NCI-H2029 (cell line): ENCODE measurements at places on chromosomes 5 and 9.

DNA sequence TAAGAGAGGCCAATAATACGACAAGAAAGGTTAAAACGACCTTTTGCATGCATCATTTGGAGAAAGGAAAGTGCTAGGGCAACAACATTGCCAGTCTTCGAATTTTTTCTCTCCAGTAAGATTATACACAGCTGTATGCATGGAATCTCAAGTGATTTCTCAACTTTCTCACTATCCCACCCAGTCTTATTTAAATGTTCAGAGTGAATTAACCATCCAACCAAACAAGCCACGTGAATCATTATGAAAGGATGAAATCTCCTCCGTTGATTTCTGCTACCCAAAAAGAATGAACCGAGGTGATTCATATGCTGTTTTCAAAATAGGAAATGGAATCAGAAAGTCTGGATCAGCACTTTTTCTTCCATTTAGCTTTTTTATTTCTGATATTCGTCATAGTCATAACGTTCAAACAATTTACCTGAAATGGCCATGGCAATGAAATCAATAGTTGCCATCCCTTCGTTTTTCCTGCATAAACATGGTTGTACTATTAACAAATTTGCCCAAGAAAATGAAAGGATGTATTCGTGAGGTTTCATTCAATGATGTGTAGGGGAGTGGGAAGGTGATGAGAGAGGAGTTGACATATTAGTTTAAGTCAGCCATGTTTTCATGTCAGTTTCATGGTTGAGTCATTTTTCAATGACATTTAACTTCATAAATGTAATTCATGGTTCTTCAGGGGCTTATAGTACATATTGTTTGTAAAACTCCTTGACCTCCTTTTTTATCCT lies 170.9 kb upstream of the WWC1 start:
- no peak for DNase-seq

DNA sequence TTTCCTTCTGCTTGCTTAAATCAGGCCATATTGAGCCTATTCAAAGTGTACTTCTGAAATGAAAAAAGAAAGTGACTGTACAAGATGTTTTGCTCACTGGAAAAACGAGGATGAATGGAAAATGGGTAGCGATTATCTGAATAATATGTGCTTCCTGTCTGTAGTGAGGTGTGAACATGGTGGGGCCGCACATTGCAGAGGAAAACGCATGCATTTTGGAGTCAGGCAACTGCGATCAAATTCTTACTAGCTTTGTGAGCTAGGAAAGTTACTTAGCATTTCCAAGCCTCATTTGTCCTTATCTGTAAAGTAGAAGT lies 73.0 kb upstream of the PRSS3 start:
- DNase-seq: no peak

DNA sequence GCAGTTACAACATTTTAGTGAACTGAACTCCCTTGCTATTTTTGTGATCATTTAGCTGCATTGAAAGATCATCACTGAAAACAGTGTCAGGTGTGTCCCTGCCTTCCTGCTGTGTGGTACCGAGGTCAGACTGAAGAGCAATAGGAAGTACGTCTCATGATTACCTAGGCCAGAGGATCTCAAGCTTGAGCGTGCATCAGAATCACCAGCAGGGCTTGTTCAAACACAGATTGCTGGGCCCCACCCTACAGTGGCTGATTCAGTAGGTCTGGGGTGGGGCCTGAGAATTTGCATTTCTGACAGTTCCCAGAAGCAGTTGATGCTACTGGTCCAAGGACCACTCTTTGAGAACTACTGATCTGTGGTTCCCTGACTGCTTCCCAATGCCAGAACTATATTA lies 159.6 kb downstream of the ACTL7B start:
- no peak for DNase-seq

GRCh38 chr9:76751001-76751400 lies 13.2 kb upstream of the PCA3 start:
- no peak for DNase-seq

- no peak for DNase-seq
Measured at GRCh38 chr9:6029604-6030274, 14.3 kb upstream of the RANBP6 start.

DNA sequence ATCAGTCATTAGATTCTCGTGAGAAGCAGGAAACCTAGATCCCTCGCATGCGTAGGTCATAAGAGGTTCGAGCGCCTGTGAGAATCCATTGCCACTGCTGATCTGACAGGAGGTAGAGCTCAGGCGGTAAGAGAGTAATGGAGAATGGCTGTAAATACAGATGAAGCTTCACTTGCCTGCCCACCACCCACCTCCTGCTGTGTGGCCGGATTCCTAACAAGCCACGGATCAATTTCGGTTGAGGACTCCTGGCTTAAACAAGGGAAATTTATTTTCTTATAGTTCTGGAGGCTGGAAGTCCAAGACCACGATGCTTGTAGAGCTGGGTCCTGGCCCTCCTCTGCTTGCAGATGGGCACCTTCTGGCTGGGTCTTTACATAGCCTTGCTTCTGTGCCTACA lies 200.4 kb downstream of the PCSK5 start:
- DNase-seq: no peak

GRCh38 chr5:14676320-14676719 lies 11.8 kb downstream of the OTULIN start:
- no peak for DNase-seq

DNA sequence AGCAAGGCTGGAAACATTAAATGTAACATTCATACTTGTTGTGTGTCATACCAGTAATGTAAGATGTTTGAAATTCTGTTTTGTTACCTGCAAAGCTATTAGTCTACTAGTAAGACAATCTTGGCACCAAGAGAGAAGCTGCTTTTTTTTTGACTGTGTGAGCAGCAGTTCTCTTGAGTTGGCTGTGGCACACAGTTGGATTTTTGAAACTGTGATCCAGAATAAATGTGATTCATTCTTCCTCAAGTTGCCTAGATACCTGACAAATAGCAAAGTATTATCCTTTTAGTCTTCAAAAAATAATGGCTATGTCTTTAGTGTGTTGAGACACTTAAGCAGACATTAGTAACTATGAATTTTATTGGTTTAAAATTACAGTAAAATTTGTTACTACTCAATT lies 57.2 kb upstream of the HAPLN1 start:
- no peak for DNase-seq

- no peak for DNase-seq
Measured at GRCh38 chr5:67190861-67191260, 5.7 kb downstream of the CD180 start.

DNA sequence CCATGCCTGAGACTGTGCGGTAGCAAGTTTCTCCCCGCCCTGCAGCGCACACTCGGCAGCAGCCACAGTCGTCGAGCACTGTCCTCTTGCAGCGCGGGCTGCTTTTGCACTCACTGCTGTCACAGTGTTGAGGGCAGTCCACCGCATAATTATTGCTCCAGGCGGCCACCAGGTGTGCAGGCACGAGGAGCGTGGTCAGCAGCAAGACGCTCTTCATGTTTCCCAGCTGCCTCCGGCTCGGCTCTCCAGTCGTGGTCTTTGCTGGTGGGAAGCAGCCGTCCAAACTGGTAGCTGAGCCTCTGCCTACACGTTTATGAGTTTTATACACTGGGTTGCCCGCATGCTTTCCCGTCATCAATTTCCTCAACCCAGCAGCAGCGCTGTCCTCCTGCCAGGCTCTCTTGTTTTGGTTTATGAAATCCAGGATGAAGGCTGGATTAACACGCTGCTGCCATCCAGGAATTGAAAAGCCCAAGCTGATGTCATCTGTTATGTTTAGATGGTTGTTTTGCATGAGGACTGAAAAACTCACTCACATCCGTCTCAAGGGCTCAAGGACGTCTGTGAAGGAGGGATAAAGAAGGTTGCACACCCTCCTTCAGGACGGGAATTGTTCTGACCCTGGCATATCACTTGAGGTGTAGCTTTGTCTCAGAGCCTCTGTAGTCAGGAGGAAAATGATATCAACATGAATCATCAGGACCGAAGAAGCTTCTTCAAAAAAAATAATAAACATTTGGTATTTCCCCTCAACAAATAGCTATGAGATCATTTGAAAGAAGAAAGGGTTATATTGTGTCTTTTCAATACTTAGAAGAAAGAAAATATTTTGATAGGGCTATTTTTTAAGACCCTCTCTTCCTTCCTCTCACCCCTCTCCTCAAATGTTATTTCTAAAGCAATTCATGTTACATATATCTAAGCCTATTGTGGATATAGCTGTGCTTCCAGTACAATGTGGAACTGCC lies at the start of gene ESM1:
TSS of gene ESM1 (minus strand) at position 293 of the 968 bp plus-strand sequence. CDS start at position 217, 76 bp downstream.
- peak; percentile 50 for DNase-seq

- no peak for DNase-seq
Measured at GRCh38 chr5:45225571-45226031, 416.9 kb downstream of the MRPS30 start.

DNA sequence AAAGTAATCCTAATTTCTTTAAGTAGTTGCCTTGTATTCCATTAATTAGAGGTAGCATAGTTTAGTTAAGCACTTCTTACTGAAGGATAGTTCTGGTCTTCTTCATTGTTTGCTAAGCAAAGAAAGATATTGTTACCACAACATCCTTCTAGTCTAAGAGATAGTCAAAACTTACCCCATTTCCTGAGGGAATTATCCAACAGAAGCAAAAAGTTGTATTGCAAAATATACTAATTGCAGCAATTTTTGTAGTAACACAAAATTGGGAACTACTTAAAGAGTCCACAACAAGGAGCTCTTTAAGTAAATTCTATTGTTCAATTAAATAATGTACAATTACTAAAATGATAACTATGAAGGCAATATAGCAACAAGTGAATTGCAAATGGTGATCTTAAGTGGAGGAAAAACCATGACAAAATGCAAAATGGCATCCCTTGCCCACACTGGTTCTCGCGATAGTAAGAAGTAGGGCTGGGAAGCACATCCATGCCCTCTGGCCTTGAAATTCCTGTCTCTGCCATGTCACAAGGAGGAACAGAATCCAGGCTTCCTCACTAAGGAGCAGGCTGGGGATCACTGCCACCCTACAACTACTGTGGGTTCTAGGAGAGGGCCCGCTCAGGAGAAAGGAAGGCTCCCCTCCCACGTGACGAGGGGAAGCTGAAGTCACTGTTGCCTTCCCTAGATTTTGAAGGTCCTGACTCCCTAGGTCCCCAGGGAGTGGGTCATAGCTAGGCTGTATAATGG lies 23.3 kb upstream of the MEGF9 start:
- no peak for DNase-seq

GRCh38 chr9:78821126-78821822 lies 524.3 kb downstream of the PSAT1 start:
- peak; percentile 14 for DNase-seq

- DNase-seq: no peak
Measured at GRCh38 chr9:127116088-127116726, 6.2 kb downstream of the ANGPTL2 start.

GRCh38 chr5:50856401-50857119 lies 190.1 kb downstream of the PARP8 start:
- DNase-seq: no peak

DNA sequence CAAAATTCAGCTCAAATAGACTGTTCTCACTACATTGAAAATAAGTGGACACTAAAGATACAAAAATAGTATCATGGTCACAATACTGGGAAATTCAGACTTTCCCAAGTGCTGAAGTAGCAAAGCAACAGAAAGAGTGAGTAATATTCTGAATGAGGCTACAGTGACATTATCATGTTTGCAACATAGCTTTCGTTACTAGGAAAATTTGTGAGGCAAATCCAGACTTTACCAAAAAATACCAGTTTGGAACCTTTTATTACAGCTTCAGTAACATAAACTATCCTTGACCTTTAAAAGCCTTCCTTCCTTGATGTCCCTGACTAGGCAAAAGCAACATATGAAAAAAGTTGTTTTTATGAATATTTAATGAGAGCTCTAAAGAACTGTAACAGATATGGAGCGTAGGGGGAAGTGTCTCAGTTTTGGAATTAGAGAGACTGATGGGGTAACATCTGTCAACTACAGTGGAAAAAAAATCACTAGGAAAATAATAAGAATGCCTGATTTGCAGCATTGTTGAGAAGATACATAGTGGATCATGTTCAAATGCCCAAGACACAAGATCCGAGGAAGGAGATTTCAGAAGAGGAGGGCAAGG lies 312.9 kb downstream of the ADGRV1 start:
- no peak for DNase-seq

DNA sequence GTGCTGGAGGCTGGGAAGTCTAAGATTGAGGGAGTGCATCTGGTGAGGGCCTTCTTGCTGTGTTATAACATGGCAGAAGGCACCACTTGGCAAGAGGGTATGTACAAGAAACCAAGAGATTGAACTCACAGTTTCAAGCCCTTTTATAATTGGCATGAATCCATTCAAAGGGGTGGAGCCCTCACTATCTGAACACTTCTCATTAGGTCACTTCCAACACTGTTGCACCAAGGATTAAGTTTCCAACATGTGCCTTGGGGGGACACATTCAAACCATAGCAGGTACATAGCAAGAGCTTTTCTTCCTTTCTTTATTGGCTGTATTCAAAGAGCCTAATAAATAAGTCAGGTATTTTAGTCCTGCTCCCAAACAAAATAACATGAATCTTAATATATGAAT lies 62.7 kb downstream of the PRELID2 start:
- no peak for DNase-seq

- no peak for DNase-seq
Measured at GRCh38 chr5:140287801-140288521, 14.9 kb downstream of the PFDN1 start.

DNA sequence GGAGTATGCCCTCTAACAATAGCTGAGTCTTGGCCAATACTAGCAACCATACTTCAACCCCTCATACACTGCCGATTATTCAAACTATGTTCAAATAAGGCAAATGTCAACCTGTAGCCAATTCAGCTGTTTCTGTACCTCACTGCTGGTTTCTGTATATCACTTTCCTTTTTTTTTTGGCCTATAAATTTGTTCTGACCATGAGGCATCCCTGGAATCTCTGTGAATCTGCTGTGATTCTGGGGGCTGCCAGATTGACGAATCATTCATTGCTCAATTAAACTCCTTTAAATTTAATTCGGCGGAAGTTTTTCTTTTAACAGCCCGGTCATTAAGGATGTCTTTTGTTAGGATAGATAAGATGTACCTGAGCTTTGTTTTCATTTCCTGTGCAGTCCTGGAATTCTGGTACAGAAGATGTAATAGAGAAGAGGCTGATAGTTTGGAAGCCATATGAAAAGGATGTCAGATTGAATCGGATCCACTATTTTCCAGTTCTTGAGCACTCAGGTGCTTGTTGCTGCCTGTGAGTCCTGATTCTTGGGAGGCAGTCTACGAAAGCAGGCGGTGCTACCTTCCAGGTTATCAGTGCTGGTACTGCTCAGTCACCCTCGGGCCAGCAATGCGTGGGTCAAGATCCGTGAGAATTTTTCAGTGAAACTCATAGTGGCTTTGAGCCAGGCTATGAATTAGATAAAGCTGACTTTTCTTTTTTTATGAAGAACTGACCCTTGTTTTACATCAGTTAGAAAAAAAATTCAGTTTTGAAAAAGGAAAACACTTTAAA lies 106.2 kb upstream of the TUT7 start:
- DNase-seq: no peak

DNA sequence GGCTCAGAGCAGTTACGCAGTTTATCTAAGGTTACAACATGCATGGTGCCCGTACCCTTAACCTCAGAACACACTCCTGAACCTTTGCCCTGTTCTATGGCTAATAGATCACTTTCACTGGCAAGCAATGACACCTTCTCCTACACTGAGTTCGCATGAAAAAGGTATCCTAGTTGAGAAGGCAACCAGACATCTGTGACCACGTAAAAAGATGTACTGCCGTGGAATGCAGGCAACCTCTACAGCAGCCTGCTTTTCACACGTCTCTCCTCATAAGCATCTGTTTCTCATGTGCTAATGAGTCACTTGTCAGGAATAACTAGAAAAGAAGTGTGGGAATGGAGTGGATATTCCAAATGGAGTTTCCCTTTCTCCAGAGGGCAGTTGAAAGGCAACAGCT lies 71.4 kb downstream of the FBXO38 start:
- DNase-seq: no peak

- no peak for DNase-seq
Measured at GRCh38 chr9:128454991-128455390, 815 bp upstream of the ODF2 start.

GRCh38 chr9:6715755-6716643 lies 41.8 kb upstream of the KDM4C start:
- peak; percentile 61 for DNase-seq
